Lower leg skin (tissue), 4 donors: ENCODE measurements at places on chromosomes 11 and 22. TPM values are rescaled to one million over a fixed set of nuclear protein-coding genes. Genes with fewer than 3 reads are reported as not detected.

DNA sequence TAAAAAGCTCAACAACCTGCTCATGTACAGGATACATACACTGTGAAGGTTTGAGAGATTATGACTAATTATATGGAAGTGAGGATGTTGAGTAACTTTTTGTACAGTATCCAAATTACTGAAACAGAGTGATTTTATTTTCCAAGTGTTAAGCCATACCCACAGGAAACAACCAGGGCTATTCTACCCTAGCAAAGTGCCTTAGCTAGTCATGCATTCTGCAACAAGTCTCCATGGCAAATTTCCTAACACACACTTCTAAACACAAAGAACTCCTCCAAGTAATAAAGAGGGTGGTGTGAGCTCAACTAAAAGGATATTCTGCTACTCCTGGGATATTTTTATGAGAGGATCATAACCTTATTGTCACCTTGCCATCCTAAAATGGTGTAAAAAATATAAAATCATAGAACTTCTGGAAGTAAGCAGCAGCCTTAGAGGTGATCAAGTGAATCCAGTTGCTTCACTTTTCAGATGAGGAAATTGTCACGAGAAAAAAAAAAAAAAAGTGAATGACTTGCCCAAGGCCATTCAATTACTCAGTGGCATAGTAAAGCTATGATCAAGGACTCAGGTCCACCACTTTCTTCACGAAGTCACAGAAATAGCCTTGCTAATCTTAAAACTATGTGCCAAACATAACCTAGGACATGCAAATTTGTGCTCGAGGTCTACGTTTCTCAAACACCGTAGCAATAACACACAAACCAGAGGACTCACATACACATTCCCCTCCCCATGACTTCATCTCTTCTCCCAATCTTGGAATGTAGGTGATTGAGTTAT lies 4.2 kb downstream of the LGR4 start:
- no peak for DNase-seq

- peak; percentile 79 for DNase-seq
Observed at GRCh38 chr11:125952973-125953372, 7.1 kb downstream of the VSIG10L2 start.

DNA sequence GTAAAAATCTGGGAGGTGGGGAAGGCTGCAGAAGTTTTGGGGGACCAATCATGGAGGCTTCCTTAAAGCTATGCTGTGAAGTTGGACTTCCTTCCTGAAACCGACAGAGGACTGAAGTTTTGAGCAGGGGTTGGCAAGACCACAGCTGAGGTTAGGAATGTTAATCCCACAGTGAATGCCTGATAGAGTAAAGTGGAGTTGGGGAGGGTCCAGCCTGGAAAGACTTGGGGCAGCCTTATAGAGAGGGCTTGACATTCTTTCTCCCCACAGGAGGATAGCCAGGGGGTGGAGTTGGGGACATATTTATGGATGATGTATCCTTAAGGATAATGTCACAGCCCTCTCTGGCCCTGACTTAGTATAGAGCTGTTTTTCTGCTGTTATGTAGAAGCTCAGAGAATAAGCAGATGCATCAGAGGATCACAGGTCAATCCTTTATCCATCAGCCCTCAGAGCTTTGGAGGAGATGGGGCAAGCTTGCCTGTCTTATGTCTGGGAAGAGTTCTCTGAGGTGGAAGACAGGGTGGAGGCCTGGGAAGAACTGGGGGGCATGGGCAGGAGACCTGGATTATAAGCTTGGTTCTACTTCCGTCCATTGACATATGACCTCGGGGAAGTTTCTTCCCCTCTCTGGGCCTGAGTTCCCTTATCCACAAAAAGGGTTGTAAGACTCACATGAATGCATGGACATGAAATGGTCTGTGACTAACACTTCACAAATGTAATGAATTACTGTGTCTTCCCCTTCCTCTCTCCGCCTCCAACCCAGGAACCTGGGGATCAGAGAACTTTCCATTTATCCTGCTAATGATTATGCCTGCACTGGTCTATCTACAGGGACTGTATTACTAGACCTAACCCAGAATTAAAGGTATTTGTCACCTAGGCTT lies 317.8 kb downstream of the MIAT start:
- DNase-seq, result no peak

DNA sequence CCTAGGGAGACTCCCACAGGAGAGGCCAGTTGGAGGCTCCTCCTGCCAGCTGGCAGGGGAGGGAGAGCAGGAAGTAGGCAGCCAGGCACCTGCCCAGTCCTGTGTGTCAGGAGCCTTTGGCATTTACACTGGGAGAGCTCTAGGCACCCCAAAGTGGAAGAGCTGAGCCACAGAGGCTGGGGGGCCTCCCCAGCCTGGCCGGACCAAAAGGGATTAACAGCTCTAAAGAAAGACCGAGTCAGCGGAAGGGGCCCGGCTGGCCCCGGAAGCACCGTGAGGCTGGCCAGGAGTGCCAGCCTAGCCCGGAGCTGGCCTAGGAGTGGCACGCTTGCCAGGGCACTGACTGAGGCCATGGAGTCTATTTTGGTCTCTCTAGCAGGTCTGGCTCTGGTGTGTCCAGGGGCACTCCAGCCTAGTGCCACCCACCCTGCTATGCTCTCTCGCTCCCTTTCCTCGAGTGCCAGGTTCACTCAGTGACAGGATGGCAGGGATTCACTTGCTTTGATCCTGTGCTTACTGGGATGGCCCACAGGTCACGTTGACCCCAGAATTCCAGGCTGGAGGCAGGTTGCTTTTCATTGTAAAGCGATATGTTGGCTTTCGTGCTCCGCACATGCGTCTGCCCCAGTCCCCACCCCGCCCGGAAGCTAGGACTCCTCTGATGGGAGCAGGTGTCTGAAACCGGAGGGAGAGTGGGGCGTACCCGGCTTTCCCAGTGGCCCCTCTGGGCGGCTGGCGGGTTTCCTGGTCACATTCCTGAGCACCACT lies 3.3 kb upstream of the KMT5B start:
- no peak for DNase-seq

- no peak for DNase-seq
Observed at GRCh38 chr11:119318240-119319135, 1.6 kb upstream of the MCAM start.

DNA sequence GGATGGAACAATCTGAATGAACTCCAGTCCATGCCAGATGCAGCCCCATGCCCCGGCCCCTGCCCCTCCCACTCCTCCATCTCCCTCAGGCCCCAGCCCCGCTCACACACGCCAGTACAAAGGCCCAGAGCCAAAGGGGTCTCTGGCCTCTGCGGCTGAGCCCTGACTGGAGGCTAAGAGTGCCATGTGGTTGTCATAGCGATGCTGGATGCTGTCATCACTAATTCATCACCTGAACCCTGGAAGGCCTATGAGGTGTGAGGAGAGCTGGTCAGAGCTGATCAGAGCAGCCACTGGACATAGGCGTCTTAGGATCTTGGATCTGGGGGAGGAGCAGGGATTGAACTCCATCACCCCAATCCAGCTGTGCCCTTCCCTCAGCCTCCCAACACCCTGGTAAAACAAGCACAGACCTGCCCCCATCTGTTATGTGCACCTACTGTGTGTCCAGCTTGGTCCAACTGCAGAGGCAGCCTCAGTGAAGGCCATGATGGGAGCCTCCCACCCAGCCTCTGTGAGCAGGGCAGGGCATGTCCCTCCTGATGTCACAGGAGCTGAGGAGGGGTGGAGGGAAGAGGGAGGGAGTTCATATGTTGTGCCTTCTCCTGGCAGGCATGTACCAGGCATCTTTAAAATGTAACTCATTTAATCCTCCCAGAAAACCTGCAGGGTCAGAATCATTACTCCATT lies 16.7 kb downstream of the PDE2A start:
- DNase-seq, result no peak

- DNase-seq, result no peak
Observed at GRCh38 chr11:119573858-119574257, 150.9 kb upstream of the THY1 start.

- DNase-seq, result no peak
Observed at GRCh38 chr11:304061-304506, 3.5 kb upstream of the IFITM2 start.

The DDX25 gene
- 0.17 TPM for total RNA-seq

GRCh38 chr22:25407859-25408229 lies 156.6 kb upstream of the GRK3 start:
- DNase-seq, result peak; percentile 52

DNA sequence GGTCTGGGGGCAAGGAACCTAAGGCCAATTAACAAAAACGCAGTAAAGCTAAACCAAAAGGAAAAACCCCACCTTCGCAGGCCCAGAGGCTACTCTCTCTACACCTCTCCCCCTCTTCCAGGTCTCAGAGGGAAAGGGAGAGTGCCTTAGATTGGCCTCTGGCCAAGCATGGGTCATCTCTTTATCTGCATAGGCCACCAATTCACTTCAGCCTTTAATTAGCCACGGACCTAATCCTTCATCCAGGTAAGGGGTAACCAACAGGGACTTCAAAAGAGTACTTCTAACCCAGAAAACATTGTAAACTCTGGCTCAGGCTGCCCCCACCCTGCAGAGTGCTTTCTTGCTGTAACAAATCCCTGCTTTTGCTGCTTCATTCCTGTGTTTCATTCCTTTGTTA lies 9.4 kb downstream of the VSTM5 start:
- no peak for DNase-seq

The OR5AS1 gene
- not detected for total RNA-seq

DNA sequence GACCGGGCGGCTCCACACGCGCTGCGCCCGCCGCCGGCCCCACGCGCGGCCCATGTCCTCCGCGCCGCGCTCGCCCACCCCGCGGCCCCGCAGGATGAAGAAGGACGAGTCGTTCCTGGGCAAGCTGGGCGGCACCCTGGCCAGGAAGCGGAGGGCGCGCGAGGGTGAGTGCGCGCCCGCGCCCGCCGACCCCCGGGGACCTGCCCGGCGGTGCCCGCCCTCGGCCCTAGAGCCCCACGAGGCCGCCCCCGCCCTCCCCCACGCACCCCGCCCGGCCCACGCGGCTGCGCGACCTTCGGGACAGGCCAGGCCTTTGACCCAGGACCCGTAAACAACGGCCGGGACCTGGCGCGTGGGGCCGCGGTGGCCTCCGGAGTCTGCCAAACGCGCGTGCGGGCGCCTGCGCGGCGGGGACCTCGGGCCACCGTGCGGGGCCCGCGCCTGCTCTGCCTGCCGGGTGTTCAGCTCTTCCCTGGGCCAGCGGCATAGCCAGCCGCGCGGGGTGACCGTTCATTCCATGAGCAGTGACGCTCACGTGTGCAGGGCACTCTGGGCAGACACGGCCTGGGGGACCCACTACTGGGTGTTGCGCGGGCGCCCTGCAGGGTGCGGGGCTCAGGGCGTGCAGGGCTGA lies at the start of gene PARVB:
Gene PARVB, plus strand, starts transcription at position 15 of the 634 bp plus-strand sequence. Its CDS starts 38 bp downstream, at position 53.
- DNase-seq, result no peak

The GUCY1A2 gene
- 1.8 TPM for total RNA-seq

GRCh38 chr22:35938226-35938625 lies 90.4 kb downstream of the RBFOX2 start:
- no peak for DNase-seq

The TRPC6 gene
- total RNA-seq, result 6.3 TPM

The RCOR2 gene
- not detected for total RNA-seq

- DNase-seq, result no peak
Observed at GRCh38 chr22:35782504-35782903, 64.8 kb downstream of the APOL5 start.

GRCh38 chr22:44387486-44387885 lies 74.7 kb upstream of the SHISAL1 start:
- DNase-seq, result no peak

The P4HA3 gene
- not detected for total RNA-seq

- DNase-seq, result peak; percentile 32
Observed at GRCh38 chr11:59102259-59102765, 4.7 kb upstream of the FAM111B start.

The SMPD1 gene
- 49.2 TPM for total RNA-seq

GRCh38 chr11:8033305-8034105 lies 46.4 kb downstream of the EIF3F start:
- peak; percentile 62 for DNase-seq

- no peak for DNase-seq
Observed at GRCh38 chr11:17883057-17883456, 129.8 kb downstream of the SERGEF start.

GRCh38 chr22:38034278-38034882 lies 22.8 kb upstream of the PICK1 start:
- no peak for DNase-seq

GRCh38 chr11:3091846-3092602 lies 34.8 kb upstream of the CARS1 start:
- DNase-seq, result peak; percentile 92

GRCh38 chr11:102225689-102226568 lies 91.4 kb upstream of the BIRC3 start:
- no peak for DNase-seq

The LGALS12 gene
- not detected for total RNA-seq

The OR5D18 gene
- total RNA-seq, result not detected

DNA sequence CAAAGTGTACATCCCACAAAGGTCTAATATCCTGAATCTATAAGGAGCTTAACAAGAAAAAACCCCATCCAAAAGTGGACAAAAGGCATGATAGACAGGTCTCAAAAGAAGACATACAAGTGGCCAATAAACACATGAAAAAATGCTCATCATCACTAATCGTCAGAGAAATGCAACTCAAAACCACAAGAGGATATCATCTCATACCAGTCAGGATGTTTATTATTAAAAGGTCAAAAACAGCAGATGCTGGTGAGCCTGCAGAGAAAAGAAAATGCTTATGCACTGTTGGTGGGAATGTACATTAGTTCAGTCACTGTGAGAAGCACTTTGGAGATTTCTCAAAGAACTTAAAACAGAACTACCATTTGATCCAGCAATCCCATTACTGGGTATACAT lies 12.7 kb downstream of the LGALS12 start:
- DNase-seq, result no peak

DNA sequence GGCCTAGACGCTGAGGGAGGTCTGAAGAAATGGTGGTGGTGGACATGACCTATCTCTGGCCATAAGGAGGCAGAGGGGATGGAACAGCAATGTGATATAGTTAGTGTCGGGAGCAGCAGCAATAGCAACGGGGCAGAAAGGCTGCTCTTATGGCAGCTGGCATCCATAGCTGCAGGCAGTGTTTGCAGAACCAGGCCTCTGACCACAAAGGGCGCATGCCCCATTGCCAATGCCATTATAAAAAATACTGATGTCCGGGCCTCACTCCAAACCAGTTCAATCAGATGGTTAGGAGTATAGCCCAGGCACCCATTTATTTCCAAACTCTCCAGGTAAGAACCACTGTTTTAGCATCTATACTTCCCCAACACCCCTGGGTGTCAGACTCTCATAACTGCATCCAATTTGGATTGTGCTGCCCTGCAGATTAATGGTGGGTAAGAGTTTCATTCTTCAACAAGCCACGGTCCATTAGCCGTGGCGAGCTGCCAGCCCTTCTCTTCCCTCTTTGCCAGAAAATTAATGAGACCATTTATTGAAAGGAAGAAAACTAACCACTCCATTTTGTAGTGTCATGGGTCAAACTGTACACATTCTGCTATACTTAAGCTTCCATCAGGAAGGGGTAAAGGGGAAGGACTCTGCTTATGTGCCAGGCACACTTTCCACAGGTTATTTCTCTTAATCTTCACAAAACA lies 72.8 kb upstream of the SPON1 start:
- DNase-seq, result no peak

GRCh38 chr22:40213478-40213877 lies 35.8 kb downstream of the TNRC6B start:
- no peak for DNase-seq
